ENCODE measurements at places on chromosomes 6 and 20.

- DNase-seq: no peak
These were observed 6.1 kb upstream of the PM20D2 start for GRCh38 chr6:89139509-89140346.

GRCh38 chr6:21595285-21596144, 2.0 kb downstream of the SOX4 start:
- no peak for DNase-seq

- DNase-seq: no peak
These were observed 121.8 kb downstream of the COL12A1 start for GRCh38 chr6:75084018-75084417.

DNA sequence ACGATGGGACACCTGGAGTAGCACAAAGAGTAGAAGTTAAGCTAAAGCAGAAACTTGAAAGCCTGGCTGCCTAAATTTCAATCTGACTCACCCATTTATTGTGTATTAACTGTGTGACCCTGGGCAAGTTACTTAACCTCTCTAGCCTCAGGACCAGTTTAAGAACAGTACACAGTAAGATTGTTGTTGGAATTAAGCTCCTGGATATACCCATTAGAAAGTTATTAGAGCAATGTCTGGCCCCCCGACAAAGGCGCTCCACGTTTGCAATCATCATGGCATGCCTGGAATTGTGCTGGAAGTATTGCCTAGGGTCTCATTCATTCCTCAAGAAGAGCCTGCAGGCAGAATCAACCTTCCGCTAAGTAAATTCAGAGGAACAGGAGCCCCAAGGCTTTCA, 1.4 kb downstream of the SDC4 start:
- DNase-seq: no peak

DNA sequence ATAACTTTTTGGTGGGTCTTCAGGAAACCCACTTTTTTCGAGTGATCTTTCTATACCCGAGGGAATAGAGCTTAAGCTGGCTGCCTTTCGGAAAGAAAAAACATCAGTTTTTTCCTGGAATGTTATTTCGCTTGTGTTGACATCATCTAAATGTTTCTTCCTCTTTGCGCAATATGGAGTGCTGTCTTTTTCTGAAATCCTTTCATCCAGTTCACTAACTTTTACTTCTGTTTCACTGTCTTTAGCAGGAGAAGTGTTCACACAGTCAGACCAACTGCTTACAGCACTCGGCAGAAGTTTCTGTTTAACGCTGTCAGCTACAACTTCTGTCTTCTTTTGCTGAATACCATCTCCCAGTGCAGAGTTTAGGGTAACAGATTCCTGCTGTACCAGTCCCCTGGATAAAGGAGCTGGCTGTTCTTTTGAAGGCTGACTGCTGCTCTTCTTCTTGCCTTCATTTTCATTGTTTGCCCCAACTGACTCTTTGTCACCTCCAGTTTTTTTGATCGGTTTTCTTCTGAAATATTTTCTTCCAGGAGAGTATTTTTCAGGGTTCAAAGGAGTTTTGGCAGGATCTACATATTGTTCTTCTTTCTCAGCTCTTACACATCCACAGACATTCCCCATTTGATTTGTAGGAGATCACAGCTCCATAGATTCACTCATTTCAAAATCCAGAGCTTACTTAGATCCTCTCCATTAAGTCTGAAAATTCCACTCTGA, 50.0 kb upstream of the DST start:
- DNase-seq: no peak

DNA sequence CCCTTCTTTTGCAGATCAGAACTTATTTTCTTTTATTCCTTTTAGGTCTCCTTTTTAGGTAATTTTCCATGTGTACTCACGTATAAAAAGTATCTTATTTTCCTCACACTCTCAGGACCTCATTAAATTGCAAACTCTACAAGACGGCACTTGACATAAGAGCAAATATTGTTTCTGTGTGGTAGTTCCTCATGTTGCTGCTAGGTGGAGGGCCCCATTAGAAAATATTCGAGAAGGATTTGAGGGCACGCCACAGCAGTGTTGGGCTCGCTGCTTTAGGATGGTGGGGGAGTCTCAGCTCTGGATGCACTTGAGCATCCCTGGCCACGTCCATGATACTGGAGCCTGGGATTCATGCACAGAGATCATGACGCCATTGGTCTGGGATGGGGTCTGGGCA, 64.9 kb upstream of the ZFP64 start:
- DNase-seq: peak; percentile 7

GRCh38 chr6:2190661-2191389, 54.6 kb downstream of the GMDS start:
- DNase-seq: no peak

- no peak for DNase-seq
These were observed 12.7 kb upstream of the SIRT5 start for GRCh38 chr6:13561624-13562267.

DNA sequence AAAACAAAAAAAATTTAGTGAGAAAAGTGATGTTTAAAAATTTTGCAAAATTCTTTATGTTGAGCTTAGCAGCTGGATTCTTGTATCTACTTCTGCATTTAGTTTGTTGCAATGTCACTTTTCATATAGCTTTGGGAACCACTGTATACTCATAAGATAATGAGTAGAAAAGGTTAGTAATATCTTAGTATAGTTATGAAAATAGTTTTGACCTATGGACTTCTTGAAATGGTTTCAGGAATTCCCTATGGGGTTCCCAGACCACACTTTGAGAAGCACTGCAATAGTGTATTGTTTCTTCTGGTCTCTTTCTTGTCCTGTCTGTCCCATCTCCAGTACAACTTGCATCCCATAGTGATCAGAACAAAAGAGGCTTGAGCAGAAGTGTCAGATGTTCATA, 29.4 kb downstream of the PPP1R16B start:
- no peak for DNase-seq

DNA sequence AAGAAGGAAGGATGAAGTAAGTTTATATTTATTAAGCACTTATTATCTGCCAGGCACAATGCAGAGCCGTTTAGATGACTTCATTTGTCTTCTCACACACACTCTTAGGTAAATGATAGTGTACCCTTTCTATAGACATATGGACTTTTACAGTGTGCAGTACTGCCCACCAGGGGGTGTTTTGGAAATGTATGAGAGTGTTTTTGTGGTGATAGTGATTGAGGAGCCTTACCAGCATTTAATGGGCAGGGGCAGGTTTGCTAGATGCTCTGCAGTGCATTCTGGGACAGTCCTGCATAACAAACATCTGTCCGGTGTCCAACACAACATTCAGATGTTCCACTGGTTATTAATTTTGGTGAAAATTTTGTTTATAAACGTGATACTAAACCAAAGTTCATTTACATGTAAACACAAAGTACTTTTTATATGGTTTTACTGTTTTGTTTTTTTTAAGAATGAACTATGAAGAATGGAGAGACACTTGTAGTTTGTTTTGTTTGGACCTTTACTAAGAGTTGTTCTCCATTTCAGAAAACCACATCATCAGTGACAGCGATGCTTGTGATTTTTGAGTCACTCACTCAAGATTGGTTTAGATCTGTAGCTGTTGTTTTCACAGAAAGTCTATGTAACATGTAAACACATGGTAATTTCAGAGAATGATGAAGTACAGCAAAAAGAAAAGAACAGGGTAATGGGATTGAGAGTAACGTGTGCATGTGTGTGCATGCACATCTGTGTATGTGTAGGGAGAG, 19.9 kb downstream of the KCNS1 start:
- no peak for DNase-seq

GRCh38 chr6:163019926-163020325, 292.2 kb downstream of the PACRG start:
- no peak for DNase-seq

DNA sequence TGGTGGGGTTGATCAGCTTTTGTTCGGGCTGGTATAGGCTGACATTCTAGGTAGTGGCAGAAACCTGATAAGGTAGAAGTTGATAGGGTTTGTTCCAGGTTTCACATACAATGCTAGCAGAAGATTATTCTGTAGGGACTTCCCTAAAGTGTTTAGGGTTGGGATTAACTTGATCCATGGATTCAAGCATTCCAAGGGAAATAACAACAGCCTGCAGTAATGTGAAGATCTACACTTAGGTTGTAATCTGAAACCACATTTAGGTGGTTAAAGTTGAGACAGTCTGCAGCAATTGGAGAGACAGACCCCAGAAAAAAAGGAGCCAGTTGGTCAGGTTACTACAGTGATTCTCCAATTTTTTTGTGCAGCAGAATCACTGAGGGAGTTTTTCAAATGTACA, 56.1 kb downstream of the GJA1 start:
- DNase-seq: no peak

- DNase-seq: no peak
These were observed 1.7 kb upstream of the GMPR start for GRCh38 chr6:16236631-16237199.

DNA sequence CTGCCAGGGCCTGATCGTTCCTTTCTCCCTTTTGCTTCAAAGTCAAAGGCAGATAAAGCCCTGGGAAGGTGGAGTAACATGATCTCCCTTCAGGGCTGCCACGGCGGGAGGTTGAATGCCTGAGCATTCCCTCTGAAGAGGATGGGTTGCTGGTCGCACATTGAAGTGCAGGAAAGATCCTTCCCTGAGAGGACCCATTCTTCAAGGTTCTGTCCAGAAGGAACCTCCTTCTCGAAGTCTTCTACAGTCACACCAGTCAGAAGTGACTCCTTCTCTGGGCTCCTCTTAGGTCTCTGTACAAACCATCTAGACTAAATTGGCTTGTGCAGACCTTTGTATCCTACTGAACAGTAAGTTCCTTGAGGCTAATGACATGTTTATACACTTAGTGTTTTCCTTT, 192.6 kb upstream of the VGLL2 start:
- DNase-seq: peak; percentile 97

DNA sequence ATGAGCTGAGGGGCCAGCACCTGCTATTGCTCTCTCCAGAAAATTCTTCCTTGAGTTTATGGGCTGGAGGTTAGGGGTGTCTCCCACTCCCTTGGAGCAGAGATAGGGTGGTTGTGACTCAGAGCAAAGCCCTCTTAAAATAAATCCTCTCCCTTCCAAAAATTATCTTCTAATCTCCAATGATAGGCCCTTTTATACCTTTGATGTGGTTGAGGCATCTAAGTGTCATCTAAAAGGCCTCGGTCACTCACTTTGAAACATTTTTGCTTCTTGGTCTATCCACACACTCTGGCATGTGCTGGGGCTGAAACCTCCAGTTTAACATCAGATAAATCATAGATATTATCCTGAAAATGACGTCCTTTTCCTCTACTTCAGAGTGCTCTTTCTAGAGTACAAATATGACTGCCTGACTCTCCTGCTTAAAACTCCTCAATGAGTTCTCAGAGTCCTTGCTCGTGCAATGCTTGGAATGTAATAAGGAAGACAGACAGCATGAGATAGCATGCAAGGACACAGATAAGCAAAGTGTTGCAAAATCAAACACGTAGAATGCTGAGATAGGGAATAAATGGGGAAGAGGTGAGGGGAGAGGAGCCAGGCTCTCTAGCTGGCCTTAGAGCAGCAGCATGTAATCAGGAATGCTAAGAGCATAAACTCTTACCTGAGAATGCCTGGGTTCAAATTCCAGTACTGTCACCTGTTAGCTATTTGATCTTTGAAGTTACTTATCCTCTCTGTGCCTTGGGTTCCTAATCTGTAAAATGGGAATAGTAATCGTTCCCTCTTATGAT, 374.1 kb upstream of the CITED2 start:
- DNase-seq: no peak

DNA sequence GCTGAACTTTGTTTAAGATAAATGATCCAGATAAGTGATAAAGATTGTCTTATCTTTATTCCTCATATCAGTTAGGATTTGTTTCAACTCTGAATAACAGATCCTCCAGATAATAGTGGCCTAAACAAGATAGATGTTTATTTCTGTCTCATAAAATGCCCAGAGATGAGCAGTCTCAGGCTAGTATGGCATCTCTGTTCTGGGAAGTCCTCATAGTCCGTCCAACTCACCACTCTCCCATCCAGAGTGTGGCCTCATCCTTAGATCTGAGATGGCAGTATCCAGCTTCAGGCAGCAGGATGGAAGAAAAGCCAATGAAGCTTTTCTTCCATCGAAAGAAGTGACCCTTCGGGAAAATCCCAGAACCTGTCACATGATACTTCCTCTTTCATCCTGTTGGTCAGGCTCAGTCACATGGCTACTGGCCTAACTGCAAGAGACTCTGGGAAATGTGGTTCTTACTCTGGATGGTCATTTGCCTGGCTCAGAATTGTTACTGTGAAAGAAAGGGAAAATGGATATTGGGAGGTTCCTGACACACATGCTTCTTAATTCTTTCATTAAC, 29.4 kb upstream of the TAGAP start:
- DNase-seq: no peak

GRCh38 chr6:110039981-110040383, 61.9 kb downstream of the GPR6 start:
- peak; percentile 33 for DNase-seq

DNA sequence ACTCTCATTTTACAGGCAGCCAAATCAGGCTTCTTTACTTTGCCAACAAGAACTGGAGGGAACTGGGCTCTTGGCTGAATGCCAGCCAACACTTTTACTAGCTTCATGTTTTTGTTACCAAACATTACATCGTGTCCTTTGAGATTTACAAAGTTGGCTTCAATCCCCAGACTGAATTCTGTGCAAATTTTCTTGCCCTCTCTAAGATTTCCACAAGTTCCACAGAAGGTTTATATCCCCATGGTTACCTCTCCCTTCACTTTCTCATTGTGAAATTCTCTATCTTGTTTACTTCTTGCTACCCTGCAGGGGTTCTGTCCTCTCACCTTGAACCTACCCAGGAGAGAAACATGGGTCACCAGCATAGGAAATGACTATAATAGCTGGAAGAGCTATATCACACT, 37.6 kb upstream of the PLCB1 start:
- DNase-seq: peak; percentile 32

- no peak for DNase-seq
These were observed 6.4 kb upstream of the SLC2A12 start for GRCh38 chr6:134058622-134059366.

GRCh38 chr20:48834278-48834677, 6.5 kb upstream of the PREX1 start:
- no peak for DNase-seq

DNA sequence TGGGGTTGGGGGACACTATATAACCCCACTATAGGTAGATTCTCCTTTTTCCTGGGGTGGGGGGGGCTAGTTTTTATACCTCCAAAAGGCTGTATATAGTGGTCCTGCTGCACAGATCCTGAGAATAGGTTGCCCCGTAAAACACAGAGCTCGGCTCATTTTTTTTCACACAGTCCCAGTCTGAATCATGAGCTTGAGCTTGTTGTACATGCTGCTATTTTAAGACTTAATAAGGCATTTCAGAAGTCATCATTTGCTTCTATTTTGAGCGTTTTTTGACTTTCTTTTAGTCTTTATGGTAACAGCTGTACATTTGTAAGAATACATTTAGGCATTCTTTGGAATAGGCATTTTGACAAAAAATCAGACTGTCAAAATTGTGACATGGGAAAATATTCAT, 30.5 kb downstream of the SLC9A8 start:
- no peak for DNase-seq

- DNase-seq: no peak
These were observed 11.6 kb upstream of the TFB1M start for GRCh38 chr6:155325700-155326516.

DNA sequence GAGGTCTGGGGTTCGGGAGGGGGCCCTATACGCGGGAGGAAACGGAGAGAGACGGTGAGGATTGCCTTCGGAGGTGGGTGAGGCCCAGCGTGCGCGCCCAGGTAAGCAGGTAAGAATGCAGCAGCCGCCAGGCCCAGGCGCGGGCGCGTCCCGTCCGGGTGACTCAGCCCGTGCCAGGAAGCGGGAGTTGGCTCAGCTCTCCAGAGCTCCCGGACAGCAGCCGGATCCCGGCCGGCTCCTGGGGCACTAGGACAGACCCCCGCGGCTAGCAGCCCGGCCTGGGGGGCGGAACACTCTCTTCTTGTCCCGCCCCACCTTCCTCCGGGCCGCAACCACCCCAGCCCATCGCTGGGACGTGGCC, 1.5 kb upstream of the MDFI start:
- no peak for DNase-seq

GRCh38 chr20:64244870-64245603, 10.5 kb upstream of the PCMTD2 start:
- no peak for DNase-seq

Data from NCI-H2029 treated with DMSO at 0.1 percent for 48 hours (cell line).